ENCODE measurements at places on chromosomes 5 and 9.

- DNase-seq = no peak
Observed at GRCh38 chr9:105141146-105141975, 103.1 kb upstream of the SLC44A1 start.

DNA sequence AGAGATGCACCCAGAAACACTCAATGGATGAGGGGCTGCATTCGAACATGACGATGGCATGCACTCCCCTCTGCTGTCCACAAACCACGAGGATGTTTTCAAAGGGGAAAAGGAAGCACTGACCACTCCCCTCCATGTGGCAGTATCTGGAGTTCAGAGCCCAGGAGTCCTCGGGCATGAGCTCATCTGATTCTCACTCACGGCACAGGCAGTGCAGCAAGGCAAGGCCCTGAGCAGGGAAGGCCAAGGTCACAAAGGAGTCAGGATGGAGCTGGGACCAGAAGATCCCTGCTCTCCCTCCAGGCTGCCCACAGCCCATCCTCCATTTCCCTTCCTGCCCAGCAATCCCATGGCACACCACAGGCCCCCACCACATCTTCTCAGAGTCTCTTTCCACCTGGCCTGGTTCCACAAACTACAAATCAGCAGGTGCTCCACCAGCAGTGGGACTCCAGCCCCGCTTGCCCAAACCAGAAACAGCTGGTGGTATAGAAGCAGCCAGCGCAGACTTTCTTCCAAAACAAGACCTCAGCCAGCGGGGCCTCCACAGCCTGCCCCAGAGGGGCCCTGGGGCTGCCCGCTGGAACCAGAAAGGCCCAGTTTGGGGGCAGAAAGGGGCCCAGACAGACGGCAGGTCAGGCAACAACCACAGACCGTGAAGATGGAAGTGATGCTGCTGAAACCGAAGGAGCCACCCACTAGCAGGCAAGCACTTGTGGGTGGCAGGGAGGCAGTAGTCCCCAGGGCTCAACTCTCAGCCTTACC, 12.2 kb downstream of the TNIP1 start:
- DNase-seq = no peak

GRCh38 chr5:95884017-95884325, 61.4 kb upstream of the GLRX start:
- DNase-seq = no peak

DNA sequence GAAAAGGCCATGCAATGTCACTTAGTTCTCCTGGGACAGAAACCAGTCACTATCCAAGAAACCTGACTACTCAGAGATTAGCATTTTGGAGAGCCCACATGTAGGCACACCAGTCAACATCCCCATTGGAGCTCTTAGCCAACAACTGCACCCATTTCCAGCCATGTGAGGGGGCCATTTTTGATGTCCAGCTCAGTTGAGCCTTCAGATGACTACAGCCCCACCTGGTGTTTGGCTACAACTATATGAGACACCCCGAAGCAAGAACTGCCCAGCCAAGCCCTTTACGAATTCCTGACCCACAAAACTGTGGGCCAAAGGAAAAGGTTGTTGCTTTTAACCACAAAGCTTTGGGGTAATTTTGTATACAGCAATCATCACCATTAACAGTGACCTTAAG, 300.1 kb downstream of the ASTN2 start:
- no peak for DNase-seq

- DNase-seq = no peak
Observed at GRCh38 chr5:62082370-62082801, 223.6 kb upstream of the KIF2A start.

- no peak for DNase-seq
Observed at GRCh38 chr5:126914801-126915436, 115.4 kb downstream of the MARCHF3 start.

GRCh38 chr5:68547622-68548021, 332.1 kb downstream of the PIK3R1 start:
- DNase-seq = no peak

DNA sequence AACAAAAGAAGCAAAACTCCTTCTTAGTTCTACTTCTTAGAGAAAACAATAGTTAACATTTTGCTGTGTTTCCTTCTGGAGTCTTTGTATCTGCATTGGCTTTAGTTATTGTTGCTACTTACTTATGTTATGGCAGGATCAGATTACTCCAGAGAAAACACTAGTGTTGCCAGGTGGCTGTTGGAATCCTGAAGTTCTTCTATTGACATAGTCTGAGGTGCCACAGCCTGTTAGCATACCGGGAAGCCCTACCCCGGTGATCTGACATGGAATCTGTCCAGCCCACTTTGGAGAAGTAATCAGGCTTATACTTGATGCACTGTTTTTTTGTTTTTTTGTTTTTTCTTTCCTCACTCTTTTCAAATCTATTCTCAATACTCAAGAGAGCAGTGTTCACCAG, 68.5 kb upstream of the CEP78 start:
- no peak for DNase-seq

Data from stimulated activated CD8-positive, alpha-beta memory T cell treated with anti-CD3 and anti-CD28 coated beads, Interleukin-7, amount 100 ng/mL, for 1 hour (primary cell).